Fibroblast of skin of right biceps (primary cell): ENCODE measurements at places on chromosomes 12 and 14.

DNA sequence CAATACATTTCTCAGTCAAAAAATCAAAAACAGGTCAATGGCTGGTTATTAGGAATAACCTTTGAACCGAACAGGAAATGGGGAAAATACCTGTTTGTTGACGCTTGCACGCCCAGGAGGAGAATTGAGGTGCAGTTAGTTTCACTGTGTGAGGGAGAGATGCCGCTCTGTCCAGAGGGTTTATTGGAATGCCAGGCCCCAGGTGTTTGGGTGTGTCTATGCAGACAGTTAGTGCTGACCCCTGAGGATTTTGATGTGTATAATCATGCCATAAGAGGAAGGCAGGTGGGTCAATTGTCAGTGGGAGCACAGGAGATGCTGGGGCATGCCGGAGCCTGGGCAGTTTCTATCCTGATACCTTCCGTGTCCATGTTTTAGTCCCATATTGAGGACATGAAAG, 100.8 kb upstream of the DIO3 start:
- DNase-seq: no peak

- no peak for DNase-seq
Observed at GRCh38 chr14:101476916-101477553, 84.3 kb upstream of the DIO3 start.

DNA sequence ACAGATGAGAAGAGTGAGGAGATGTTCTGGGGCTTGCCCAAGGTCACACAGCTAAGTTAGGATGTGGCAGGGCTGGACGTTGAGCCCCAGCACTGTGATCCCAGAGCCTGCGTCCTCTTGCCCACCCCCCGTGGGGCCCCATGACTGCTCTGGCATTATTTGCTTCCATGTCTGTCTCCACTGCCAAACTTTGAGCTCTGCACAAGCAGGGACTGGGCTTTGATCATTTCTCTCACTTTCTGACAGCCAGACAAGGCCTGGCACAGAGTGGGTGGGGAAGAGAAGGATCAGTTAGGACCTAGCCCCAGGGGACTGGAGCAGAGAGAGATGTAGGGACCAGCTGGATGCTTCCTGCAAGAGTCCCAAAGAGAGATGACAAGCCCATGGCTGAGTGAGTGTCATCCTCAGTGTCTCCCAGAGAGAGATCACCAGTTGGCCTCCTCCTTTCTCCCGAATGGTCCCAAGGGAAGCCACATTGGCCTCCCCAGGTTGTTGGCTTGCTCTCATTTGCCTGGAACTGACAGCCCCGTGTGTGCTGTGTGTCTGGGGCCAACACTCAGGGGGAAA, 126.7 kb upstream of the PWP1 start:
- DNase-seq: no peak

- no peak for DNase-seq
Observed at GRCh38 chr14:105472486-105472991, 2.1 kb upstream of the CRIP2 start.

DNA sequence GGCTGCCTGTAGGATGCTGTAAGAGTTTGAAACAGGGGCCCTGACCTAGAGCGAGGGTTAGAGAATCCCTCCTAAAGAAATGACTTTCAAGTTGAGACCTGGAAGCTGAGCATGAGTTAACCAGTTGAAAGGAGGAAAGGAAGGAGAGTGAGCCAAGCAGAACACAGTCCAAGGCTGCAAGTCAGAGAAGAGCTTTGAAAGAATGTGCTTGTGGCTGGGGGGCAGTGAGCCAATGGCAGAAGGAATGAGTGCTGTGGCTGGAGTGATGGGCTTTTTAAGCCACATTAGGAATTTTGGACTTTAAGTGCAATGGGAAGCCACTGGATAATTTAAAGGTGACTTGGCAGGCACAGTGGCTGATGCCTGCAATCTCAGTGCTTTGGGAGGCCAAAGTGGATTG, 18.1 kb downstream of the CDKN1B start:
- DNase-seq: peak; percentile 84

GRCh38 chr12:62606654-62607053, 140.0 kb downstream of the MON2 start:
- DNase-seq: no peak
